ENCODE measurements at places on chromosomes 6 and 20. TPM values are rescaled to one million over a fixed set of nuclear protein-coding genes. Genes with fewer than 3 reads are reported as not detected.

GRCh38 chr6:148852688-148853087 lies 105.9 kb downstream of the UST start:
- no peaks in the 10 kb centered on the region for H3K4me1 ChIP-seq
- no peak for DNase-seq
- H3K27ac ChIP-seq: no peak overlapping the region
- H3K36me3 ChIP-seq: no peaks in the 10 kb centered on the region
- no peak overlapping the region for H3K4me3 ChIP-seq

- no peak for DNase-seq
- H3K4me1 ChIP-seq: no peaks in the 10 kb centered on the region
- no peaks in the 10 kb centered on the region for H3K27me3 ChIP-seq
- H3K36me3 ChIP-seq: no peaks in the 10 kb centered on the region
- H3K27ac ChIP-seq: no peak overlapping the region
These were observed 954.7 kb upstream of the ADGRB3 start for GRCh38 chr6:67680297-67680932.

DNA sequence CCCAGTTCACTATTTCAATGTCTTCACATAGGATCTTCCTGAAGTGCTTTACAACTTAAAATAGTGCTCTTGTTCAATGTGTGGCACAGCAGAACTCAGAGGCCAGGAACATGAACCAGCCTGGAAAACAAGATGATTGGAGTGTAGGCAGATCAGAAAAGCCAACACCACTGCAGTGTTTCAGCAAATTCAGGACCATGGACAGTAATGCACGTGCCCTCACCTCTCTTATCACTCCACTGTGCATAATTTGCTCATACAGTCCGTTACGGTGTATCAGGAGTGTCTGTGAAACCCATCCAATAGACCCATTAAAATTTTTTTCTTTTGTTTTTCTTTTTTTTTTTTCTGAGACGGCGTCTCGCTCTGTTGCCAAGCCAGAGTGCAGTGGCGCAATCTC lies 27.6 kb upstream of the HACE1 start:
- no peaks in the 10 kb centered on the region for H3K4me1 ChIP-seq
- no peaks in the 10 kb centered on the region for H3K27me3 ChIP-seq
- no peak overlapping the region for H3K4me3 ChIP-seq
- DNase-seq: peak; percentile 27
- H3K36me3 ChIP-seq: no peaks in the 10 kb centered on the region

DNA sequence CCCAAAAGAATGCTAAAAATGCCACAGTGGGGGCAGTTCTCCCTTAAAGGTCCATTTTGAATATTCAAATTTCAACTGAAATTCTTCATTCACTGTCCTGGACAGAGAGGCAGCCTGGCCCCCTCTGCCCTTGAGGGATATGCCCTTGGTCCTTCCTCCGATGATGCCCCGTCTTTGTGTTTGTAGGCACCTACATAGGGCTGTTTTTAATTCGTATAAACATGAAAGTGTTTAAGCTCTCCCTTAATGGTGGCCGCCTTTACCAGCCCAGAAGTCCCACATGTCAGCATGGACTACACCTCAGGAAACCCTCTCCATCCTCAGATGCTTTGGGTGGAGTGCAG lies 70.2 kb downstream of the SSR1 start:
- H3K36me3 ChIP-seq: no peaks in the 10 kb centered on the region
- peak overlapping the region; percentile 41 for H3K27ac ChIP-seq
- no peaks in the 10 kb centered on the region for H3K27me3 ChIP-seq
- H3K4me1 ChIP-seq: peaks cover 19% of the 10 kb centered on the region

GRCh38 chr6:89555031-89555430 lies 83.5 kb downstream of the LYRM2 start:
- H3K27ac ChIP-seq: no peak overlapping the region
- no peaks in the 10 kb centered on the region for H3K4me1 ChIP-seq
- H3K4me3 ChIP-seq: no peak overlapping the region
- H3K36me3 ChIP-seq: no peaks in the 10 kb centered on the region

GRCh38 chr6:168336967-168337366 lies 17.4 kb upstream of the DACT2 start:
- H3K27ac ChIP-seq: no peak overlapping the region
- H3K4me1 ChIP-seq: no peaks in the 10 kb centered on the region
- H3K27me3 ChIP-seq: no peaks in the 10 kb centered on the region
- no peaks in the 10 kb centered on the region for H3K36me3 ChIP-seq

DNA sequence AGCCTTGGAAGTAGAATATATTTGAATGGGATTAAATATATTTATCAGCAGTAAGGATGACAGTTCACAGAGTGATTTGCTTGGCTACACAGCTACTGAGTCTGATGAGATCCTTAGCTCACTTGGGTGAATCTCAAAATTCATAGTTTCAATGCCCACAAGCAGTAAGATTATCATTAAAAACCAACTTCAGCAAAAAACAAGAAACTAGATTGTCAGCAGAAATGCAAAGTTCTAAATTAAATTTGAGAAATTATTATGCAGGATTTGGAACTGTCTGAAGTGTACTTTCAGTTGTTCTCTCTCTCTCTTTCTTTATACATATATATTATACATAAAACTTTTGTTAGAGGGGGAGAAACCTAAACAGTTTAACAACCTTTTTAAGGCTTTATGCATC lies 288.8 kb upstream of the SASH1 start:
- no peak overlapping the region for H3K27ac ChIP-seq
- no peaks in the 10 kb centered on the region for H3K36me3 ChIP-seq
- H3K27me3 ChIP-seq: no peaks in the 10 kb centered on the region
- no peak for DNase-seq

GRCh38 chr20:54344832-54345231 lies 130.6 kb upstream of the DOK5 start:
- no peaks in the 10 kb centered on the region for H3K4me1 ChIP-seq
- no peaks in the 10 kb centered on the region for H3K27me3 ChIP-seq
- no peak overlapping the region for H3K27ac ChIP-seq
- no peak overlapping the region for H3K4me3 ChIP-seq
- no peaks in the 10 kb centered on the region for H3K36me3 ChIP-seq

GRCh38 chr6:105526225-105526872 lies 123.5 kb upstream of the PREP start:
- no peak for DNase-seq
- H3K4me3 ChIP-seq: no peak overlapping the region
- H3K27me3 ChIP-seq: no peaks in the 10 kb centered on the region

- peak; percentile 7 for DNase-seq
- no peaks in the 10 kb centered on the region for H3K36me3 ChIP-seq
- no peaks in the 10 kb centered on the region for H3K27me3 ChIP-seq
- H3K4me1 ChIP-seq: no peaks in the 10 kb centered on the region
- no peak overlapping the region for H3K27ac ChIP-seq
- no peak overlapping the region for H3K4me3 ChIP-seq
These were observed 102.3 kb downstream of the DLL1 start for GRCh38 chr6:170188571-170189001.

DNA sequence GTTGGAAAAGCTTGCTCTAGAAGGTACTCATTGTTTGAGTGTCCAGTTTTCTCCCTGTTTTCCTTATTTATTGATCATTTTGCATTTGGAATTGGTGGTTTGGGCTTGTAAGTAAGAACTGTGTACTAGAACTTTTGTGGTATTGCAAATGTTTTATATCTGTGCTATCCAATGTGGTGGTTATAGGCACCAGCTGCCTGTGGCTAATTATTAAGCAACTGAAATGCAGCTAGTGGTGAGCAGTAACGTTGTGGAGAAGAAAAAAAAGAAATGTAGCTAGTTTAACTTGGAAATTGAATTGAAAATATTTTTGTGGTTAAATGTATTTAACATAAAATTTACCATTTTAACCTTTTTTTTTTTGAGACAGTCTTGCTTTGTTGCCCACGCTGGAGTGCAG lies 50.7 kb upstream of the MAPK13 start:
- H3K27me3 ChIP-seq: no peaks in the 10 kb centered on the region
- no peak overlapping the region for H3K4me3 ChIP-seq
- no peak overlapping the region for H3K27ac ChIP-seq
- H3K4me1 ChIP-seq: no peaks in the 10 kb centered on the region
- no peak for DNase-seq

The ASIP gene
- polyA plus RNA-seq: 0.65 TPM

The MOCS3 gene
- polyA plus RNA-seq: 6.5 TPM

The PRKN gene
- 19.1 TPM for polyA plus RNA-seq

The RAB44 gene
- polyA plus RNA-seq: 0.09 TPM
